Glomerular endothelial cell (primary cell): ENCODE measurements at places on chromosomes 12 and 14.

DNA sequence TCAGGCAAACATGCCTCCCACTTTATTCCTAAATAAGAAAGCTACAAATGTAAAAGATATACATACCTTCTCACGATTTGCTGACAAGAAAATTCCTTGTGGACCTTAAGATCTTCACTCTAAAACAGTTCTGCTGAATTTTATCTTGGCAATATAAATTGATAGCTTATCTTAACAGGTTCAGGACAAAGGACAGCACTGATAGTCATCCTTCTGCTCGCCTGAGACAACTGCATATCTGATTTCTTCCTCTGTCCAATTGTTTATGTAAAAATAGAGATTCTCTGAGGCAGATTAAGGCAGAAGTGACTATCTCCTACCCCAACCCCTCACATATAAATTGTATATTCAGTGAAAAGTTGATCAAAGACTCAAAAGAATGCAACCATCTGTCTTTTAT, 44.9 kb downstream of the CAPZA3 start:
- DNase-seq = no peak

DNA sequence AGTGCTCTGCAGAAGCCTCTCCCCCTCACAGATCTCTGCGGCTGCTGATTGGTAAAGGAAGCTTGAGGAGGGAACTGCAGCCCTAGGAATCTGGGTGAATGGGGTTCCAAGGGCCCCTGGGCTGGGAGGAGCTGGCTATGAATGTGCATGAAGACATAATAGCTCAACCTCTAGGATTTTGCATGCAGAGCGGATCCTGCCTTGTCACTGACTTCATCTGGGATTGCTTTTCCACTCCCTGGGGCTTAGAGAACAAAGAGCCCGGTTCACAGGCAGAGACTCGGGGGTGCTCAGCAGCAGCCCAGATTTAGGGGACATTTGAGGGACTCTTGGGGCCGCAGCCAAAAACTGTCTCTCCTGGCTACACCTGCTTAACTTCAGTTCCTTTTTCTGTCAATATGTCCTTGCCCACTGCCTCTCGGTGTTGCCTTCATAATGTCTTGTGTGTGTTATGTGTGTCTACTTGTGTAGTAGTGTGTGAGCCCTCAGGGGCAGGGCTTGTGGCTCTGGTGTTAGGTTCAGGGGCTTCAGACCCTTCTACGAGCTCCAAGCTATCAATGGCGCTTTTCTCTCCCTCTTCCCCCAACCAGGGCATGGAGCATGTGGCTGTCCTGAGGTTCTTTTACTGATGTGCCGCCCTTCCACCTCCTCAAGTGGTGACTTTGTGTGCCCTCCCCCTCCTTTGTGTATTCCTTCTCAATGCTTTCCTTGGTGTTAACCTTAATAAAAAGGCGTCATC, 1.9 kb downstream of the CCDC184 start:
- no peak for DNase-seq

DNA sequence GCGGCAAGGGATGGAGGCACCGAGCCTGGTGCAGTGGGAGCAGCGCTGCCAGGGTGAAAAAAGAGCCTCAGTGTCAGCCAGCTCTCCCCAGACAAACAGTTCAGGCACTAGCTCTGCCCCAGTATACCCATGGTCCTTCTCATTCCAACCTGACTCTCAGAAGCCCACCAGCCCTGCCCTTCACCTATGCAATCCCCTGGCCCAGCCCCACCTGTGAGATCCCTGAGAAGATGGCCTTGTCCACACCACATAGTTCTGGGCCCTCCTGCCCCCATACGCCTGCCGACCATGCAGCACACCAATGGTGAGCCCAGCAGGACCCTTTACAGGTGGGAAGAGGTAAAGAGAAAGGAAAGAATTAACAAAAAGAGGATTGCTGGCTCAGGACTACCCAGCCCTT, 6.5 kb downstream of the KMT2D start:
- no peak for DNase-seq

GRCh38 chr14:56219666-56220413, 101.6 kb downstream of the PELI2 start:
- DNase-seq = no peak

GRCh38 chr14:104149617-104150135, 11.3 kb downstream of the KIF26A start:
- DNase-seq = no peak

DNA sequence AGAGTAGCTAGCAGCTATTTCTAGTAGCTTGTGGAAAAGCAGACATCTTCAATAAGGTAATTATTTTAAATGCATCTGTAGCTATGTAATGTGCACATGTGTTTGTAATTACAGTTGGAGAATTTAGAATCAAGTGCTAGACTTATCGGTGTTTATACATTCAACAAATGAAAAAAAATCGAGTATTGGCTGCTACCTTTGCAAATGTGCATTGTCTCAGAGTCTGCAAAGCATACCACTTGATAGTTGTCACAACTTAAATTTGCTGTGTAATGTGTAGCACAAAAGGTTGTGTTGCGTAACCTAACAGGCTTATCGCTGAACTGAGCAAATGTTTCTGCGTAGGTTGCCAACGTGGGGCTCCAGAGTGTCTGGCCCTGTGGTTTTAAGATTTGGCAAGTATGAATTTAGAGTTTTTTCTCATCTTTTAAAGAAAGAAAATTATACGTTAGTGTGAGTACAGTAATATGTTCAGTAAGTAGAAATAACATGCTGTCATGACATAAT, 44.3 kb downstream of the TMTC2 start:
- DNase-seq = no peak

- DNase-seq = no peak
Observed at GRCh38 chr12:105109465-105110212, 2.1 kb downstream of the WASHC4 start.

GRCh38 chr14:32564596-32564995, 235.5 kb downstream of the AKAP6 start:
- DNase-seq = no peak
